ENCODE measurements at places on chromosomes 1 and 21.

DNA sequence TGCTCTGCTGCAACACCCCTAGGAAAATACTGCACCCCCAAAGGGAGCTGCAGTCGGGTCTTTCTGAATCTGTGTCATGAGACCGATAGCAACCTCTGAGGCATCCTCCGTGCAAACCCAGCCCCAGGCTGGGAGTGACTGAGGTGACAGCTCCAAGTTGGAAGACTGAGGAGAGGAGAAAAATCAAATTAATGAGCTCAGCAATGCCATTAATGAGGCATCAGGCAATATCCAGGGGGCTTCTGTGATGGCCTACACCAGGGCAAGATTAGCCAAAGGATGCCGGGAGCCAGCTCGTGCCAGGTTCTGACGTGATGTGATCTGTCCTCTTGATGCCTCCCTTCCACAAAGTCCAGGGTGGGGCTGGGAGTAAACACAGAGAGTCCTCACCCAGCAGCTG lies 30.8 kb upstream of the PSMB2 start:
- no peak for DNase-seq

GRCh38 chr1:156259805-156260204 lies 11.9 kb upstream of the PAQR6 start:
- no peak for DNase-seq

DNA sequence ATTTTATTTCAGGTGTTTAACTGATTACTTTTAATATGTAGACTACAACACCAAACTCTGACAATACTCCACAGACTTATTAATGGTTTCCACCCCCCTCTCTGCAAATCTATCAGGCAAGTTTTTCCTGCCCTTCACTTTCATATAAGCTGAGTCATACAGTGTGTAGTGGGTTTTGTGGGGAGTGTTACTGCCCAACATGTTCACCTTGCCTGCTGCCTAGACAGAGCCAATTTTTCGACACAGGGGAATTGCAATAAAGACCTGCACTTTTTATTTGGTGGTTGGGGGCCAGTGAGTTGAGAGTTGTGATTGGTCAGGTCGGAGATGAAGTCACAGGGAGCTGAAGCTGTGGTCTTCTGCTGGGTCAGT lies 119.7 kb downstream of the PPIAL4G start:
- no peak for DNase-seq

- DNase-seq = no peak
Measured at GRCh38 chr1:4597020-4597419, 57.4 kb upstream of the AJAP1 start.

DNA sequence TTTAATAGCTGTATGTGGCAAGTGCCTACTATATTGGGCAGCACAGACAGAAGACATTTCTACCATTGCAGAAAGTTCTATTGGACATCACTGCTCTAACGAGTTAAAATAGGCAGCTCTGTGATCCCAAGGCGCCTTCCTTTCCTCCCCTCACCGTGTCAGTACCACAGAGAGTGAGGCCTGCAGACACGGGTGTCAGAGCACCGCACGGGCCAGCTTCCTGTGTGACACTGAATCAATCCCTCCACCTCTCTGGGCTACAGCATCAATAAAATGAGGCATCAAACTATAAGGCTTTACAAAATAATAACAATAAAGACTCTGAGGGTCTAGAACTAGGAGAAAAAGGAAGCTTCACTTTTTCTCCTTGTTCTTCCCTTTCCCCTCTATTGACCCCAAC lies 246.7 kb downstream of the FOXD2 start:
- no peak for DNase-seq

DNA sequence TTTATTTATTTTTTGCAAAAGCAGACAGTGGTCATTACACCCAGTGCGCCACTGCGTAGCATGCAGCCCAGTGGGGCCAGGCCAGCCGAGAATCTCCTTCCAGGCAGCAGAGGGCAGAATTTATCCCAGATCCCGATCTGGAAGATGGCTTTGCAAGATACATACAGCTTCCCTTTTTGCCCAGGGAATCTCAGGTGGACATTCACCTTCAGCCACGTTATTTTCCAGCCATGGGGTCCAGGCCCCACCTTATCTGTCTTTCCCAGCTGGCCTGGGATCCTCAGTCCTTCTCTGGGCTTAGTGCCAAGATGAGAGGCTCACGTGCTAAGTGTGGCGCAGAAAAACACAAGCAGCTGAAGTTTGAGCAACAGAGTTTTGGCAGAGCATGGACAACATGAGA lies 123.6 kb downstream of the AJAP1 start:
- no peak for DNase-seq

Data from NCI-H1436 (cell line).